Tongue (tissue), 3 donors: ENCODE measurements at places on chromosomes 7 and 10.
A peak's percentile ranks its signal among the peaks of the same experiment; 100 is the strongest.

DNA sequence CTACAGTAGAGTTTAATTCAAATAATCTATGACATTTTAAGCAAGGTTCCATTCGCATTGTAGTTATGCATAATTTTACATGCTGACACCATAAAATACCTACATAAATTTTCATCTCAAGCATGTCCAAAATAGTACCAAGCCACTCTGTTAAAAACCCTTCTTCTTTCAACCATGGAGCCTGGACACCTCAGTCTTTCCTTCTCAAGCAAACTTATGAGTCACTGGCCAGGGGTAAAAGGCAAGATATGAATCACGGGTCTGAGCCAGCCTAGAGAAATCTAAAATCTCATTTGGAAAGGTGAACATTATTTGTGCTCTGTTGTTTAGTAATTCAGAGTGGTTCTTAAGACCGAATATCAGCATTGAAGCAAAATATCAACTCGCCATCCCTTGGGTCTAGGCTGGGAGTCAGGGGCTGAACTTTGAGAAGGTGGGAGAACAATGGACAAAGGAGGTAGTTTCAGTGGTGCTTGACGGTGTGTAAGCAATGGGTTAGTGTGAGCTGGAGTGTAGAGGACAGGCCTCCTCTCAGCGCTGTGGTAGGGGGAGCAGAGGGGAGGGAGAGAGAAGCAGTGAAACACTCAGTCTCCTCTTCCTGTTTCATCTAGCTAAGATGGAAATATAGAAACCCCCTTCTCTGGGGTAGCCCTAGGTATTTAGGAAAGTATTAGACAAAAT is 19.1 kb upstream of the GPAM start:
- DNase-seq = no peak

DNA sequence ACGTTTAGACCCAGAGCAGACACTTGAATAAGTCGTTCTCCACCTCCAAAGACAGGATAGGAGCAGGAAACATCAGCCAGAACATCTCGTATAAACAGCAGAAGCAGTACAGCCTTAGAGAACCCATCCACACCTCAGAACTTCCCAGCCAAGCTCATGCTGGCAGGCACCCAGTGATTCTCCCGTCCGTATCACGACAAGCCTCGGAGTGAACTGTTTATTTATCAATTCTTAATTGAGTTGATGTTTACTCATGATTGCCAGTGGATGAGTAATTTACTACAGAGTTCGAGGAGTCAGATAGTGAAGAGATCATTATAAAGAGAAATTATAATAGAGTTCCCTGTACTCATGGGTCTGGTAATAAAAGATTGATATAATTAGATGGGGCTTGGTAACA is 811.5 kb downstream of the LRMDA start:
- DNase-seq = no peak

DNA sequence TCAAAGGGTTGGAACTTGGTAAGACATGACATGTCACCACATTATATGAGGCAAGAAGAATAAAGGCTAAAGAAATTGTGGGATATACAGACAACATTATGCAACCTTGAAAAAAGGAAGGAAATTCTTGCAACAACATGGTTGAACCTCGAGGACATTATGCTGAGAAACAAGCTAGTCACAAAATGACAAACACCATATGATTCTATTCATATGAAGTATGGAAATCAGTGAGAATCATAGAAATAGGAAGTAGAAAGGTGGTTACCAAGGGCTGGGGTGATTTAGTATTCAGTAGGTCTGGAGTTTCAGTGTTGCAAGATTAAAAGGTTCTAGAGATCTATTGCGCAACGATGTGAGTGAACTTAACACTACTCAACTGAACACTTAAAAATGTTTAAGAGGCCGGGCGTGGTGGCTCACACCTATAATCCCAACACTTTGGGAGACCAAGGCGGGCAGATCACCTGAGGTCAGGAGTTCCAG is 126.9 kb upstream of the TBX20 start:
- DNase-seq = no peak

- DNase-seq = peak; percentile 55
Measured at GRCh38 chr10:44733501-44734488, 177.3 kb upstream of the TMEM72 start.

GRCh38 chr7:124101173-124101768 is 68.4 kb upstream of the TMEM229A start:
- no peak for DNase-seq

GRCh38 chr10:78454123-78454645 is 420.5 kb downstream of the RPS24 start:
- DNase-seq = no peak

- no peak for DNase-seq
Measured at GRCh38 chr10:34698979-34699378, 116.1 kb downstream of the PARD3 start.

DNA sequence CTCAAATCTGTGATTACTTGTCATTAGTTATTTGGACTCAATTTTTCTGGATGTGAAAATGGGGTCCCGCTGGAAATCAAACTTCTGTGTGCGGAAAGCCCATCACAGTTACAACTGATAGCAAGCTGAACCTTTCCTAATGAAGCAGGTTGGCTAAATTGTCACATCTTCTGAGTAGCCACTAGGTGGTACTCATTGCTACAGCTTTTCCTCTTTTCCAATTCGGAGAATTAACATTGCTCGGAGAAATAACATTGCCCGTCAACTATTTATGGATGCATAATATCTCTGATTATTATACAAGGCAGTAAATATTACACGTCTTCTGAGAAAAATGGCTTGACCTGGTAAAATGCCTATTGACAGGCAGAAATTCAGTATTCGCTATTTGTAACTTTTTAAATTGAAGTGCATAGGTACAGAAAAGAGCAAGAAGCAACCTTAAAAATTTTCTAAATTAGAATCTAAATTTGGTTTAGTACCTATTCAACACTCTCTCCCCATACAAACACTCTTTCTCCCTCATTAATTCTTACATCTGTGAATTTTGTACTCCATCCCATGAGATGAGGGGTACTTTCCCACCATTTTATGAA is 17.3 kb upstream of the BLOC1S2 start:
- DNase-seq = peak; percentile 8

DNA sequence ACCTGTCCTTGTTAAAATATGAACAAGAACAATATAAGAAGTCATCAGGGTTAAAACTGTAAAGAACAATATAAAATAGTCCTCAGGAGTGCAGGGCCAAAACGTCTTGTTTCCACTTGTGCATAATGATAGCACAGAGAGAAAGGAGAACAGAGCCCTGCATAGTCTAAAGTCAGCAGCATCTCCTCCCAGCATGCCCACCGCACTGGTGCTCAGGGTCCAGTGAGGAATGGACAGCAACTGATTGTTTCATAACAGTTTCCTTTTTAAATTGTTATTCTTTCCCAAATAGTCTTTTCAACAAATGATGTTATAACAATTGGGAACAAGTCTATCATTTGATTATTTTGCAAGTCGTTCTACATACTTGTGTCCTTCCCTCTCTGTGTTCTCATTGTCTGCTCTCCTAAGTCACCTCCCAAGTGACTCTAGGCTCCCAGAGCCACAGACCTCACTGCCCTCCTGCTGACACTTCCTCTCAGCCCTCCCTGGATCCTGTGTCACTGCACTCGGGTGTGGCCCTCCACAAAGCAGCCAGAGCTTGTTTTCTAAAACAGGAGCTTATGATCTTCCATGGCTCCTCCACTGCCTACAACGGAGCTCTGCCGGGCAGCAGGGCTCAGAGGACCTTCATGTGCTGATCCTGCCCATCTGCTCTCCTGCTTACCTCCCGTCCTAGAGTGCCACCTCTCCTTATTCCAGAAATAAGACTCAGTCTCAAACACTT is 27.6 kb downstream of the COBL start:
- DNase-seq = peak; percentile 50

GRCh38 chr10:51097546-51097945 is 23.3 kb downstream of the PRKG1 start:
- DNase-seq = no peak

DNA sequence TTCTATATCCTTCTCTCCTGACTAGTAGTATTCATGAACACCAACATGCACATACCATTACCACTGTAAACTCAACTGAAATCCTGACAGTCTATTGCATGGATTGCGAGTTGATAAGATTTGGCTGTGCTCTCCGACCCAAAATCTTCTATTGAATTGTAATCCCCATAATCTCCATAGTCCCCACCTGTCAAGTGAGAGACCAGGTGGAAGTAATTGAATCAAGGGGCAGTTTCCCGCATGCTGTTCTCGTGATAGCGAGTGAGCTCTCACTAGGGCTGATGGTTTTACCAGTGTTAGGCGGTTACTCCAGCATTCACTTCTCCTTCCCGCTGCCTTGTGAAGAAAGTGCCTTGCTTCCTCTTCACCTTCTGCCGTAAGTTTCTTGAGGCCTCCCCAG is 261.8 kb downstream of the PHF14 start:
- DNase-seq = no peak

- no peak for DNase-seq
Measured at GRCh38 chr7:139669106-139670061, 108.4 kb downstream of the HIPK2 start.

DNA sequence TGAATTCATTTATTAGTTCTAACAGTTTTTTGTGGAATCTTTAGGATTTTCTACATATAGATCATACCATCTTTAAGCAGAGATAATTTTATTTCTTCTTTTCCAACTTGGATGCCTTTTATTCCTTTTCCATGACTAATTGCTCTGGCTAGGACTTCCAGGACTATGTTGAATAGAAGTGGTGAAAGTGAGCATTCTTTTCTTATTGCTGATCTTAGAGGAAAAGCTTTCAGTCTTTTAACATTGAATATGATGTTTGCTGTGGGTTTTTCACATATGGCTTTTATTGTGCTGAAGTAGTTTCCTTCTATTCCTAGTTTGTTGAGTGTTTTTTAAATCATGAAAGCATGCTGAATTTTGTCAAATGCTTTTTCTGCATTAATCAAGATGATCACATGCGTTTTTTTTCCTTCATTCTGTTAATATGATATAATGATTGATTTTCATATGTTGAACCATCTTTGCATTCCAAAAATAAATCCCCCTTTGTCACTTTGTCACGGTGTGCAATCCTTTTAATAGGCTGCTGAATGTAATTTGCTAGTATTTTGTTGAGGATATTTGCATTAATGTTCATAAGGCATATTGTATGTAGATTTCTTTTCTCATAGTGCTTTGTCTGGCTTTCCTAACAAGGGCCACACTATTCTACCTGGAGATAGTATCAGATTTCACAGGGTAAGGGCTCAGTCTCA is 92.9 kb downstream of the ZNF467 start:
- DNase-seq = no peak

- DNase-seq = no peak
Measured at GRCh38 chr7:16583834-16584233, 57.2 kb downstream of the LRRC72 start.

- no peak for DNase-seq
Measured at GRCh38 chr10:12758271-12758670, 243.2 kb downstream of the CCDC3 start.

GRCh38 chr10:77032188-77032570 is 605.4 kb downstream of the KCNMA1 start:
- DNase-seq = no peak
